ENCODE measurements at places on chromosomes 6 and 20.

DNA sequence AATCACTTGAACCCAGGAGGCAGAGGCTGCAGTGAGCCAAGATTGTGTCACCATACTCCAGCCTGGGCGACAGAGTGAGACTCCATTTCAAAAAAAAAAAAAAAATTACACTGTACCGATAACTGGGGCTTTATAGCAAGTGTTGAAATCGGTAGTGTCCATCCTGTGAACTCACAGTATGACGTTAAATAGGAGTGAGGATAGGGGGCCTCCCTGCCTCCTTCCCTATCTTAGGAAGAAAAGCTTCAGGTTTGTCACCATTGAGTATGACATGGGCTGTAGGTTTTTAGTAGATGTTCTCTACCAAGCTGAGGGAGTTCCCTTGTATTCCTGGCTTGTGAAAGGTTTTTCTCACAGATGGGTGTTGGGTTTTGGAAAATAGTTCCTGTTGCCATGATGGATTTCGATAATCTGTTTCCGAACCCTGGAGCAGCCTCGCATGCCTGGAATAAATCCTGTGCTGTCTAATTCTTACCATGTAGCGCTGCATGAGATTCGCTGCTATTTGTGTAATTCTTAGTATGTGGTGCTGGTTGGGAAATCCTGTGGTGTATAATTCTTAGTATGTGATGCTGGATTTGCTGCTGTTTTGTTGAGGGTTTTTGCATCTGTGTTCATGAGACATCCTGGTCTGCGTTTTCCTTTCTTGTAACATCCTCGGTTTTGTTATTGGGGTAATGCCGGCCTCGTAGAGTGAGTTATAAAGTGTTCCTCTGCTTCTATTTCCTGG is 23.6 kb downstream of the NTSR1 start:
- DNase-seq: no peak

- no peak for DNase-seq
These were observed 28.5 kb downstream of the SLX4IP start for GRCh38 chr20:10463622-10464021.

DNA sequence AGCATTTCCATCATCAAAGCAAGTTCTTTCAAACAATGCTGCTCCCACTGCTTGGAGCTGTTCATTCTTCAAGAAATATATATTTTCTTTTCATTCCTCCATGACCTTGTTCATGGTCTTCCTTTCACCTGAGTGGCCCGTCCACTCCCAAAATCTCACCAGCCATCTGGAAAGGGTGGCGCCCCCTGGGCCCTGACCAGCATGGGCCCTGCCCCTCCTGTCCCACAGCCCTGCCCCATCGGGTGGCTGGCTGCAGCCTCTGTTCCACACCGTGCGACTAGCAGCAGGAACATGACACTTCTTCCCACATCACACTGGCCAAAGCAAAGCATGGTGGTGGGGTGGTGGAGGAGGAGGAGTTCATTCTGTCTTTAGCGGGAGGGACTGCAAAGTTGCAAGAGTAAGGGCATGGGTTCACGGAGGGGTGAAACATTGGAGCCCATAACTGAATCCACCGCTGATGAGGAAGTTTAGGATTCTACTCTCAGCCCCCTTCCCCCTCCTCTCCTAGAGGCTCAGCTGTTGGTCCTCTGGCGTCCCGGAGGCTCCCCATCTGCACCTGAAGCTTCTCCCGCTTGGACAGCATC is 195.2 kb upstream of the SLC24A3 start:
- no peak for DNase-seq

DNA sequence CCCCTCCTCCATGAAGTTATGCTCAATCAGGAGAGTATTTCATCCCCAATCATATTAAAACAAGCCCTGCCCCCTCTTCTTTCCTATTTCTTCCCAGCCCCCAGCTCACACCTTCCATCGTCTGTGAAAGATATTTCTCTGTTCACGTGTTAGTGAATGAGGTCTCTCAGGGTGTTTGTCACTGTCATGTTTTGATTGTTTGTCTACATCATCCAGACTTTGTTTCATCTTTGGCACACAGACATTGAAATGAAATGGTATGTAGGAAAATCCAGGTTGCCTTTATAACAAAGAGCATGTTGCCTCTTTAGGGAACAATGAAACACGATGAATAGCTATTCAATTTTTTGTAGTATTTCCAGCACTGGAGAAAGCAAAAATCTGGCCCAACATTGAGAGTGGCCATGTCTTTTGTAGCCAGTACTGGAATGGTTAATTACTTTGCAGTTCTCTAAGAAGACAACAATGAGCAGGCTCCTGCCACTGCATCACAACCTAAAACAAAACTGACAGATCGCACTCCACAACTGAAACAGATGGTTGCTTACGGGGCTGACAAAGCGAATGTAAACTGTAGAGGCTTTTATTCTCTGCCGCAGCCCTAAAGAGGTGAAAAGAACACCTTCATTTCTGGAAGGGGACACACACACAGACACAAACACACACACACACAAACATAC is 543.6 kb upstream of the CITED2 start:
- DNase-seq: no peak

- no peak for DNase-seq
These were observed 17.5 kb downstream of the PTK7 start for GRCh38 chr6:43093436-43094289.

DNA sequence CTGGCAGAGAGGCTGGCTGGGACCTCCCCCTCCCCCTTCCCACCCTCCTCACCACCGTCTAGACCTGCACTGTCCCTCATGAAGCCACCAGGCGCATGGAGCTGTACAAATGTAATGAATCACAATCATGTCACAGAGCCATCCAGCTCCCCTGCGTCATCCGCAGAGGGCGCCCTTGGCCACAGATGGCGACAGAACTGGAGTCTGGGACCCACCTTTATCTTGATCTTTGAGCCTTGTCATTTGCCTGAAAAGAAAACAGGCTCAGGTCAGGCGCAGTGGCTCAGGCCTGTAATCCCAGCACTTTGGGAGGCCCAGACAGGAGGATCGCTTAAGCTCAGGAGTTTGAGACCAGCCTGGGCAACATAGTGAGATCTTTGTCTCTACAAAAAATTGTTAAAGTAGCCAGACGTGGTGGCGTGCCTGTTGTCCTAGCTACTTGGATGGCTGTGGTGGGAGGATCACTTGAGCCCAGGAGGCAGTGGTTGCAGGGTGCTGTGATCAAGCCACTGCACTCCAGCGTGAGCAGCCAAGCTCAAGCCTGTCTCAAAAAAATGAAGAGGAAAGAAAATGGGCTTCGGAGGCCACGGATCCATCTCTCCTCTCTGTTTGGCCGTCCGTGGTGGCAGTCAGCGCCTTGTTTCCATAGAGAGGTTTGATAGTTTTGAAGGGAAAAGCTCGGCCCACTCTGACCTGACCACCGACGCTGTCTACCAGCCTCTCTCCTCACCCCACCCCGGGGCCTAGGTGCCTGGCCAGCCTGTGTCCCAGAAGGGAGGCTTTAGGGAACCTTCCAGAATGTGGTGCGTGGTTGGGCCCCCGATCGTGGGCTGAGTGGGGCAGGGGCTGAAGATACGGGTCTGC is 6.2 kb downstream of the COL9A3 start:
- DNase-seq: no peak

DNA sequence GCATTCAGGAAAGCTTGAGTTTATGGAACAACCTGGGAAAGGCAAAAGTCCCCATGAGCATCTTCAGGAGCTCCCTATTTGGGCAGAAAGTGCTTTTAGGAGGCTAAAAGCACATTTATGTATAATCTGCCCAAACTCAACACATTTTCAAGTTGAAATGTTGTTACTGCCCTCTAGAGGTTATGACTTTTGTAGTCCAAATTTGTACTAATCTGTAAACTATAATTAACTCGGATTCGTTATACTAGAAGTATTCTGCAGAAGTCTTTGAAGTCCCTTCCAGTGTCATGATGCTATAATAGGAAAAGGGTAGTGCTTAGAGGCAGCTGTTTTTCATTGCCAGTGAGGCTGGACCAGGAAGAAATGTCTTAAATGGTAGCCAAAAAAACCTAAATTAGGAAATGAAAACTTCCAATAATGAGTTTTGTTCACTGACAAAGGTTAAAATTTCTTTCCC is 44.8 kb upstream of the EMILIN3 start:
- no peak for DNase-seq

GRCh38 chr6:29791162-29791561 is 36.5 kb upstream of the HLA-G start:
- DNase-seq: no peak

- DNase-seq: no peak
These were observed 5.1 kb upstream of the ULBP2 start for GRCh38 chr6:149936743-149937142.

DNA sequence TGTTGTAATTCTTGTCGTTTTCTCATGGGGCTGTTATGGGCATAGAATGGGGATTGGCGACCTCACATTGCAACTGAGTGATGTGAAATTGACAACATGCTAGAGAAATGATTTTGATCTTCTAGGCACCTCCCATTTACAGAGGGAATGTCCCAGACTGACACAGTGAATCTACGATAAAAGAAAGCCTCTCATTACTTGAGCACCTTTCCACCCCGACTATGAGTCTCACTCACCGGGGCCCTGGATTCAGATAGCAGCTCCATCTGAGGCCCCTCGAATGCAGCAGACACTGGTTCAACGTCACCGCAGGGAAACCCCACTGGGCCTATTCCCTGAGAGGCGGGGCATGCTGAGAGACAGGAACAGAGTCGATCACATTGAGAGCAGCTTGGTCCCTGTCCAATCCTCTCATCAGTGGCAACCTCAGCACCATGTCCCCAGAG is 49.1 kb downstream of the NFATC2 start:
- DNase-seq: no peak

- no peak for DNase-seq
These were observed 77.1 kb upstream of the RNF217 start for GRCh38 chr6:124885171-124885570.

DNA sequence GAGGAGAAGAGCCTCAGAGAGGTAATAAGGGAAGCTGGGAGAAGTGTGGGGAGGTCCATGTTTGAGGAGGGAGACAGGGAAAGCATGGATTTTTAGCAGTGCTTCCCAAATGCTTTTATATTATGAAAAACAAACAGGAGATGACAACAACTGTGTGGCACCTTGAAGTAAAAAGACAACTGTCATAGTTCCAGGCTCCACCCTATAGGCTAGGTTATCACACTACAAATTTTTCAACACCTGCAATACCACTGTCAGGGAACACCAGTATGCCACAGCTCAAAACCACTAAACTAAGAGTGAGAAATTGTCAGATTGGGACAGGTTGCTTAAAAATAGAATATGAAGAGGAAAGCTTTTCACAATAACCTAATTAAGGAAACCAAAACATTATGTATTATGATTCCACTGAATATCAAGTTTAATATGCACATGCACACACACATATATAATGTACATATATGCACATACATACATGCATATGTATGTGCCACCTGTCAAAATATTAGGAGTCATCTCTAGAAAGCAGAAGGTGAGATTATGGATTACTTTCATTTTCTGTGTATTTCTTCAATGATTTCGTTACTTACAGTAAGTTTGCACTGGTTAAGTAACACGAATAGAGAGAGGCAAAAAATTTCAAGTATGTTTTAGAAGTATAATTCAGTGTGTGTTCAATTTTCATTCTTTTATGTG is 261.2 kb downstream of the PTPRK start:
- DNase-seq: no peak

- DNase-seq: no peak
These were observed 1067.5 kb upstream of the MAP3K7 start for GRCh38 chr6:91654357-91654756.
